ENCODE measurements at places on chromosomes 12 and 14.
A peak's percentile ranks its signal among the peaks of the same experiment; 100 is the strongest.

DNA sequence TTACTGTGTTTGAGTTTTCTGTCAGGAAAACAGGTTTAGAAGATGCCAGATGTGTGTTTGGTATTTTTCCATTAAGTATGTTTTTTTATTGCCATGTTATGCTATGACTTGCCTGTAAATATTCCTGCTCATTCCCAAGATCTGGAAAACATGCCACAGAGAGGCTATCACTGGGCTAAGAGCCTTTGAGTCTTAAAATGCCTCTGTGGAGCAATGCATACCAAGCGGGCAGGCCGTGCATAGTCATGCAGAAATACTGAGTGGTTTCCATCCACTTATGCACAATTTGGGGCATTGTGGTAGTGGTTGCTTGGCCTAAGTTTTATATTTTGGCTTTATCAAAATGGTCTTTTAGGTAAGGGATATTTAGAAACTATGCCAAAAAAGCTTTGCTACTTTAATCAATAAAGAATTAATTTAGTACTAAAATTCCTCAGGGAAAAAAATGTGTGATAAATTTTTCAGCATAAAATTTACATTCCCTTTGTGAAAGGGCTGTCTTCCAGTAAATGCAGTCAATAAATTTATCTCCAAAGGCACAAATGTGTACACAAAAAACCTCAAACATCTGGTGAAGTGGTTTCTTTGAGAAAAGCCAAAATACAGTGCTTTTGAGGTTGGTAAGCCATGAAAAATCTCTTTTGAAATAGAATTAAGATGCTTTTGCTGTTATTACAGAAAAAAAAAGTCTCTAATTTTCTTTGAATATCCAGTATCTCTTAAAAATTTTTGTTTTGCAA is 341.3 kb upstream of the FBXO33 start:
- DNase-seq = peak; percentile 32

DNA sequence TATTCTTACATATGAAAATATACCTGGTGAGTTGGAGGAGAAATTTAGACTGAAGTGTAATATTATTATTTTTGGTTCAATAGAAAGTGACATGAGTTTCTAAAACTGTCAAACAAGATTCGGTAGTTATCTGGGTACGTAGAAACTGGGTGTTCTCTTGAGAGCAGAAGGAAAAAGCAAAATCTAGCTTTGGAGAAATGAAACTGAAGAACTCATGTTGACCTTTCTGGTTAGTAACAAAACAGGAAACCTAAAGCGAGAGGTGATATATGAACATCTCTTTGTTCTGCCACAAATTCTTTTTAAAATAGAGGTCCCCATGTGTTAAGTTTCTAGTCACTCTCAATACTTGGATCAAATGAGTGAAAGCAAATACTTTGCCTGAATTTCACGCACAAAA is 401.7 kb downstream of the TRHDE start:
- no peak for DNase-seq

- no peak for DNase-seq
Measured at GRCh38 chr14:95164506-95164905, 7.2 kb upstream of the DICER1 start.

DNA sequence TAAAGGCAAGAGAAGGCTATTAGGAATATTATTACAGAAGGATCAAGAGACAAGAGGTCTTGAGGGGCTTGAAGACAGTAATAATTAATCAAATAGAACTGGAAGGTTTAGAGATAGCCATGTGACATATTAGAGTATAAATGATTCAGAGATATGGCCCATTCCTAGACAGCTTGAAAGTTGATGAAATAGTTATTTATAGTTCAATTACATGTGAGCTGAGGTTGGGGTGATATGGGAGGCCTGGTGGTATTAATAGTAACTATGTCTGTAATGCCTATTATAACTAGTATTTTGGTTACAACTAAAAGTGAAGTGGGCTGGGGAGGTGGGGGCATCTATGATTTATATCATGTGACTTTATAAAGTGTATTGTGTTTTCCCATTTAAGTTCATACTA is 14.1 kb upstream of the MIS18BP1 start:
- DNase-seq = no peak

DNA sequence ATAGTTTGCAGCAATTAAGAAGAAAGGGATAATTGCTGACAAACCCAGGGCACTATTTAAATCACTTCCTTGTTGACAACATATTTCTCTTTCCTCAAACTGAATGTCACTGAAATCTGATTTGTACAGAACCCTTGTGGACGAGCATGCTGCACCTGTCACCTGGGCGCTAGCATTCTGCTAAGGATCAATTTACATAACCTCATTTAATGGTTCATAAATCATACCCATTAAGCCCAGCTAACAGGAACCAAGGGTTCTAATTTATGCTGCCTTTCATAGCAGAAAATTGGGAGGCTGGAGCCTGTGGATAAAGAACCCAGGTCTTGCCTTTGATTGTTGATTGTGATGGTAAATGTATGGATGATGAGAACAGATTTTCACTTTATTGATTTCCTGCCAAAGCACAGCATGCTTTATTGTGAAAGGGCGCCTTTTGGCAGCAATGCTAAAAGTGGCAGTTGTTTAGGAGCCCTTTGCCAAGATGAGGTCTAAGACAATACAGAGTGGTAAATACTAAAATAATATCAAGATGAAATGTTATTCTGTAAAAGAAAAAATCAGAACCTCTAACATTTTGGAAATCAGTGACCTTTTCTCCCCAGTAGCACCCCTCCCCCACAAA is 95.4 kb downstream of the NKX2-1 start:
- peak; percentile 96 for DNase-seq

- peak; percentile 22 for DNase-seq
Measured at GRCh38 chr14:89700801-89701200, 253.7 kb downstream of the EFCAB11 start.

- DNase-seq = peak; percentile 99
Measured at GRCh38 chr14:76956316-76957090, 72.0 kb downstream of the IRF2BPL start.

DNA sequence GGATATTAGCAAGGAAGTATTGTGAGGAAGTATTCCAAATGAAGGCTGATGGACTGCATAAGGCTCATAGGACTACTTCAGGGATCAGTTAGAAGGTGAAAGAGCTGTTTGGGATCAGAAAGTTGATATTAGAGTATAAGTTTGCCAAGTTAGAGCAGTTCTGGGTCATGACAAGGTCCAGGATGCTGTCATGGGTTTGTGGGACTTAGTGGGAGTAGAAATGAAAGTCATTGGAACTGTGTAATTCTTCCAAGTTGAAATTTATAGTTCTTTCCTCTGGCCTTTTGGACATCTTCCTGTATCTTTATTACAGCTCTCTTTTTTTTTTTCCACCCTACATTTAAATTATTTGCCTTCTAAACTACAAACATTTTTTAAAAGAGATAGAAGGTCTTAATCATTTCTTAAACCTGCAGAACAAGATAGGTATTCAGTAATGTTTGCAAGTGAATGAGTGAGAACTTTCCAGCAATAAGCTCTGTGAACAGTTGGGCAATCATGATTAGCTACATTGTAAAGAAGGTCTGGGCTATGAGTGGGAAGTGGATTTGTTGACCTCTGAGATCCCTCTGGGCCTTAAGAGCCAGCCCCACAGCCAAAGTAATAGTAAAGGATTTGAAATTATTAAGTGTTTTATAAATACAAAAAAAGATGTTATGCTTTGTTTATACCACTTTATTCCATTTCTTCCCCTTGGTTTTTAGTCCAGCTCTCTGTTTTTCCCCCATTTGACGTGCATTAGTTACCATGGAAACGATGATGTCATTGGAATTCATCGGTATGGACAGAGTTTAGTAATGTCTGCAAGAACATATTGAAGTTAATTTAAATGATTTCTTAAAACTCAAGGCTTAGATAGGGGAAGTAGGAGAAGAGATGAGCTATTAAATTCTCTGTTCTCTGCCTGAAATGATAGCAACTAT is 247.9 kb upstream of the ARHGAP5 start:
- no peak for DNase-seq

DNA sequence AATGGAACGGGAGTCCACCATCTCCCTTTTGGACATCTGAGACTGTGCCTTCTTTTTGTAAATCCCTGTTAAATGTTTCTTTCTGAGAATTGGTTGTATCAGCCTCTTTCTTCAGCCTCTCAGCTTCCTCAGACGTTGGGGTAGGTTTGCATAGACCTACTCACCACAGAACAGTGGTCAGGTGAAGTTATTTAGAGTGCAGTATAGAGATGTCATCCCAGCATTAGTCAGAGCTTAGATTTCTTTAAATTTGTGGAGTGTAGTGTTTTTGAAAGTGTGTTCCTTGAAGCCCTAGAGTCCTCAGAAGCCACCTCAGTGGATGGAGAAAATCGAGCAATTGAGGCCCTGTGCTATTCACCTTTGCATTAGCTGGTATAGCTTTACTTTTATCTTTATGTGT is 8.9 kb upstream of the EEA1 start:
- no peak for DNase-seq

- no peak for DNase-seq
Measured at GRCh38 chr14:90750701-90751100, 65.5 kb downstream of the TTC7B start.

DNA sequence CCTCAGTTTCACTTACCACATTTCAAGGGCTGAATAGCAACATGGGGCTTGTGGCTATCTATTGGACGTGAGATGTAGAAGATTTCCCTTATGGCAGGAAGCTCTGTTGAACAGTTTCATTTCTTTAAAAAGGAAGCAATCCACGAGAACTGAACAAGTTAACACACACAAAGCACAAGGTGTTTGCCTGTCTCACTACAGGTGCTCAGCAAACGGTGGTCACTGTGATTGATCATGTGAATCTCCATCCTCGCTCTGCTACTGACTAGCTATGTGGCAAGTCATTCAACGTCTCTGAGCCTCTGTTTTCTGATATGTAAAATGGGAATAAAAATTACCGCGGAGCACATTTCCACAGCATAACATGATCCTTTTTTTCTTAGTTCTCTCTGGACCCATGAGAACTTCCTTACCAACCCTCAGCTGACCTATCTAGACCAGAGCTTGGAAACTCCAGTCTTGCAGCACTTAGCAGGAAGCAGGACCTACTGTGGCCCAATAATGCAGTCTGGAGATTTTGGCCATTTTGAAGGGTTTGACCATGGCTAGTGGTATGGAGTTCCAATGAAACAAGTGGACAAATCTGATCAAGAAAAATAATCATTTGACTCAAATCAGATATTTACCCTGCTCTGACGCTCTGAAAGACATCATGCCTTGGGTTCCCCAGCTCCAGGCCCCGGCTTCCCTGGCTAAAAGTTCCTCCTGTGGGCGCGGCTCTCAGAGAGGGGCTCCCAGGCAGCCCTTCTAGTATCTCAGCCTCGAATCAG is 278.8 kb downstream of the ZFP36L1 start:
- DNase-seq = no peak

DNA sequence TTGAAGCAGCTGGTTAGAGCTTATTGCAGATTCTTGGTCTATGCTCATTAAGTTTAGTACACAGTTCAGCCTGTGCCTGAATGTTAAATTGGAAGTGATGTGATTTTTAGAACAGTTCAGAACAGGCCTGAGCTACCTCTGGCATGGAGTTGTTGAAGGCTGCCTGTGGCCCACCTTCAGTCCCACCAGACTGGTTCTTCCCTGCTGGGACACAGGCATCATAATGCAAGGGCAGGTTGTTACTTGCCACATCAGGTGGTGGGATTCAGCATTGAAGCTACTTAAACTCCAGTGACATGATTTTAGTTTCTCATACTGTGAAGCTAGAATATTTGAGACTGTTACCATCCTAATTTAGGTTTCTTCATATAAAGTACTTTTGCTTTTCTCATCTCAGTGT is 49.4 kb downstream of the PROX2 start:
- DNase-seq = no peak

- DNase-seq = no peak
Measured at GRCh38 chr12:39112064-39112463, 206.7 kb upstream of the CPNE8 start.

DNA sequence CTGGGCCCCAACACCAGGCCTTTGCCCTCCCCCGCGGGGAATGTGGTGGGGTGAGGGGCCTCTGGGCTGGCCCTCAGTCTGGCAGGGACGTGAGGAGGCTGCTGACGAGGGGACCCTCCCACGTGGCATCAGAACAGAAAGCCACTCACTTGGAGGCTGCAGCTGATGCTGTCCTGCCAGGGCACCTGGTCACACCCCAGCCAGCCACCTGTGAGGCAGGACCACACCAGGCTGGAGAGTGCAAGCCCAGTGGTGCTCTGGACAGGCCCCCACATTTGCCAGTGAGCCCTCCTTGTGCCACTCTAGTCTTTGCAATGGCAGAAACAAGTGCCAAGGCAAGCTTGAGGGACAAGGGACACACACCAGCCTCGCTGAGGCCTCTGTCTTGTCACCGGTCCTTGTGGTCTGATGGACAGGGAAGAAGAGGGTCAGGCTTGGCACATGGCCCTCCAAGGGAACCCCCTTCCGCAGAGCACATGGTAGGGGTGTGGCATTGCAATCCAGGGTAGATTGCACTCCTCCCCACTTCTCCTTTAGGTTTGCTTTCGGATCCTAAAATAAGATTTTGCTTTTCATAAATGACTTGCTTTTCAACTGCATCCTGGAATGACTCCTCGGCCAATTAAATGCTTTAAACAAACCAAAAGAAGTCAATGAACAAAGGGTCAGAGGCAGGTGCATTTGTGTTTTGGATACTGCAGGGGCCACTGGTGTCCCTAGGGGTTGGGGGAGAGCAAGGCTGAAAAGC is 53.7 kb downstream of the CCDC88C start:
- DNase-seq = no peak

GRCh38 chr14:20198991-20199390 is 8.3 kb downstream of the OR11G2 start:
- DNase-seq = no peak

- DNase-seq = no peak
Measured at GRCh38 chr12:120466560-120467315, 2.8 kb downstream of the SRSF9 start.

GRCh38 chr14:92575061-92575747 is 61.6 kb downstream of the RIN3 start:
- no peak for DNase-seq

DNA sequence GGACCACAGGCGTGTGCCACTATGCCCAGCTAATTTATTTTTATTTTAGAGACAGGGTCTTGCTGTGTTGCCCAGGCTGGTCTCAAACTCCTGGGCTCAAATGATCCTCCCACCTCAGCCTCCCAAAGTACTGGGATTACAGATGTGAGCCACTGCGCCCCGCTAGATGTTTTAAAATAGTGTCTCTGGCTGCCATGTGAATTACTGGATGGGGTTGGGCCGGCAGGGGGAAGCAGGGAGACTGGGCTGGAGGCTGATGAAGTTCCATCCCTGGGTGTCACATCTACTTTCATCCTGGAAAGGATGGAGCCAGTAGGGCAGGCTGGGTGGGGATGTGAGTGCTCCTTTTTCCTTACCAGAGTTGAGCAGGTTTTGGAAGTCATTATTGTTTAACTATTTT is 46.1 kb downstream of the DNAH10 start:
- DNase-seq = no peak

DNA sequence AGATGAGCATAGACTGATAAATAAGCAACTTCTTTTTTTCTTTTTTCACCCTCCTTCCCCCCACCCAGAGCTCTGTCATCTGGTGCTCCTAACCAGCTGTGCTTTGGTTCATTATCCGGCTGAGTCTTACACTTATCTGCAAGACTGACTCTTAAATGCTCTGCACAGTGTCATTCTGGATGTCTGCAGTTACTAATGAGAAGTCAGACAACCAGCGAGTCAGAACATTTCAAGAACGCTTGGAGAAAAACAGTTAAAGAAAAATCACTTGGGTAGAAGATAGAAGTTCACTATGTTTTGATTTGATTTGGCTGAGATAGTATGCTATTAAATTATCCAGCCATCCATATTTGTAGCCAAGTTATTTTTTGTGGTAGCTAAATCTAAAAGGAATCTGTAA is 328.9 kb upstream of the PRICKLE1 start:
- DNase-seq = no peak
